DMS79 (cell line): ENCODE measurements at places on chromosomes 6 and 20.

DNA sequence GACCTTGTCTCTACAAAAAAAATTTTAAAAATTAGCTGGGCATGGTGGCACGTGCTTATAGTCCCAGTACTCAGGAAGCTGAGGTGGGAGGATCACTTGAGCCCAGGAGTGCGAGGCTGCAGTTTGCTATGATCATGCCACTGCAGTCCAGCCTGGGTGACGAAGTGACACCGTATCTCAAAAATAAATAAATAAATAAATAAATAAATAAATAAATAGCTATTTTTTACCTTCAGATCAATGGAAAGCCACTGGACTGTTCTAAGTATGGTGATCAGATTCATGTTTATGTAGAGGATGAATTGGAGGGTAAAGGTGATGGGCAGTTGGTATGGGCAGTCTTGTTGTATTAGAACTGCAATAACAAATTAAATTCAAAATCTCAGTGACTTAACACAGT lies 24.0 kb downstream of the DSTN start:
- no peak for DNase-seq

DNA sequence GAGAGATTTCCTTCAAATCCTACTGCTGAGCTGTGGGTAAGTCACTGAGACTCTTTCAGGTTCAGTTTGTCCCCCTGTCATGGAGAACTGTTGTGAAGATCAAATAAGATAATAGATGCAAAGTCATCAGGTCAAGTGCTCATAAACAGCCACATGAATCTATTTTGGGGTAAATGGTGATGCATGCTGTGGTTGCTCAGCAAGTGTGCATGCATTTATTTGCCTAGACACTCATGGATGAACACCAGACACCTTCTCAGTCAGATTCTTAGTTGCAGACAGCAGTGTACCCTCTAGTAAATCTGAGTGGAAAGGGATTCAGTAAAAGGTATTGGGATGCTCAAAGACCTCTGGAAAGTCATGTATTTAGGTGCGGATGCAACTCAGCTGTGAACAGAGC lies 168.0 kb upstream of the FOXA2 start:
- DNase-seq: no peak

- DNase-seq: no peak
These were observed 109.6 kb downstream of the SLC22A3 start for GRCh38 chr6:160457823-160458222.

GRCh38 chr6:146887447-146888077 lies 288.8 kb downstream of the ADGB start:
- DNase-seq: no peak

DNA sequence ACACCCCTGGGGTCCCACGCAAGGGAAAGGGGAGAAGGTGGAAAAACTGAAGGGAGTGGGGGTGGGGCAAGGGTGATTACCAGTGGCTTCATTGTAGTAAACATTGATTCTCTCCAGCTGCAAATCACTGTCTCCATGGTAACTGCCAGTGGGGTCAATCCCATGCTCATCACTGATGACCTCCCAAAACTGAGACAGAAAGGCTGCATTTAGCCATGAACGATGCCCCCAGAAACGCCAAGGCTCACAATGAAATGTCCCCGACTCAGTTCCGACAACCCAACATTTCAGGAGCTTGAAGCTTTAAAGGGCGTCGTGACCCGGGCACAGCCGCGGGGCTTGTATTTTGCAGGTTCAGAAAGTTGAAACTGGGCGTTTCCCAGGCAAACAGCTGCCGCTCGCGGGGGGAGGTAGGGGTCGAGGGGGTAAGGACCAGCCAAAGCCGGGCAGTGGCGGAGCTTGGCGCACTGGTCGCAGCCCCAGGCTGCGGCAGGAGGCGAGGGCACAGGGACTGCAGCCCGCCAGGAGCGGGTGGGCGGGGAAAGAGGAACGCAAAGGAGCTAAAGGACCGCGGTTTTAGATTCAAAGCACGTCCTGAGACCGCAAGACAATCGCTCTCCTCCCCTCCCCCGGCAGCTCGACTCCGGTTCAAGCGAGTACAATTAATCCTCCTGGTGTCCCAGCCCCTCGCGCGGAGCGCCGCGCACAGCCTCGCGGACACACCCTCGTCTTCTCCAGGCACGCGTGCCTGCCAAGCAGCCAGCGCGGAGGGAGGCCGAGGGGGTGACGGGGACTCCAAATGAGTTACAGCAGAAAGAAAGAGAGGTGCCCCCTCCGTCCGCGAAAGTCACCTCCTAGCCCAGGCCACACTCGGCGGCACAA lies 731 bp downstream of the TUBB2B start:
- no peak for DNase-seq

DNA sequence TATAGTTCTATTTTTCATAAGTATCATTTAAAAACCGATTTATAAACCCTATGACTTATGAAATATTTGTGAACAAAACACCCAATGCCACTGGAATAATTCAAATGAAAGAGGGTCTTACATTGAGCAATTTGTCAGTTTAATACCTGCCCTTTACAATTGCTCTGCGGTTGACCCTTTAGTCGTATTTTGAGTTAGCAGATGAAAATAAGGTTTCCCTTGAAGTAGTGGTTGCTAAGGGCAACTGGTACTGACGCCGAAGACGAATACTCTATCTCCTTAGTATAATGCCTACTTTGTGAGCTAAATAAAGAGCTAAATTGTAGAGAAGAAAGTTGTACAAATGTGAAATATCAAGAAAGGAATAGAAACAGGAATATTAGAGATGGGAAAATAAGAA lies 69.4 kb downstream of the KCNQ5 start:
- DNase-seq: no peak

- no peak for DNase-seq
These were observed 55.2 kb downstream of the PSMB1 start for GRCh38 chr6:170497841-170498301.

GRCh38 chr6:36033935-36034334 lies 6.3 kb downstream of the MAPK14 start:
- no peak for DNase-seq

DNA sequence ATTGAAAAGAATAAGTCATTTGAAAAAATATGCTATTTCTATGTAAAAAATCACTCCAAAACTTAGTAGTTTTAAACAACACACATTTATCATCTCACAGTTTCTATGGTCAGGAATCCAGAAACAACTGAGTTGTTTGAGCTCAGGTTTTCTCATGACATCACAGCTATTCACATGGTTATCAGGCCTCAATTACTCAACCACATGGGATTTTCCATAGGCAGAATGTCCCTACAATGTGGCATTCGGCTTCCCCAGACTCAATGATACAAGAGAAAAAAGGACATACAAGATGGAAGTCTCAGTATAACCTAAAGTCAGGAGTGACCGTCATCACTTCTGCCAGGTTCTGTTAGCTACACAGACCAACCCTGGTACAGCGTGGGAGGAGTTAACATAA lies 3.4 kb upstream of the SLC35D3 start:
- no peak for DNase-seq

DNA sequence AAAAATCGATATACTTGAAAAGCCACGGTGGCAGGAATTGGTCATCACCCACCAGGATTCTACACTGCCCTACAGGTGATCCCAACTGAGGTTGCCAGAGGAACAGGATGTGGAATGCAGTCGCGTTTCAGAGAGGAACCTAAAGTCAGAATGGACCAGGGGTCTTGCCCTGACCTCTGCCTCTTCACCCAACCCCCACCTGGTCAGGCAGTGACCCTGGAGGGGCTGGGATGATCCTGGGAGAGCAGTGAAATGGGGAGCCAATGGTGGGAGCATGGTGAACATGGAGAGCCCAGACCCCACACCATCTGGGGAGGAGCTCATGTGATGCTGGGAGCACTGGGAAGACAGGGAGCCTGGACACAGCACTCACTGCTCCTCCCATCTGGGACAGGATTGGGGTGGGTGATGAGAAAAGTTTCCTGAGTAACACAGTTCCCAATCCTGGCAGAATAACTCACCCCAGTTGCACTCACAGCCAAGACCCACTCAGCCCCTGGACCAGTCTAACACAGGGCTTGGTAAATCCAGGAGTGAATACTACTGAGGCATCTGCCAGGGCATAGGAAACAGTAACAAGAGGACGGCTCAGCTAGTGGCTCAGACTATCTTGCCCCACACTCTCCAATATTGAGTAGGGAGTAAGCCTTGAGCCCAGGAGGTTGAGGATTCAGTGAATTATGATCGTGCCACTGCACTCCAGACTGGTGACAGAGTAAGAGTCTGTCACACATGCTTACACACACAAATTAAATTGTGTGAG lies 1.7 kb upstream of the ULBP2 start:
- no peak for DNase-seq

DNA sequence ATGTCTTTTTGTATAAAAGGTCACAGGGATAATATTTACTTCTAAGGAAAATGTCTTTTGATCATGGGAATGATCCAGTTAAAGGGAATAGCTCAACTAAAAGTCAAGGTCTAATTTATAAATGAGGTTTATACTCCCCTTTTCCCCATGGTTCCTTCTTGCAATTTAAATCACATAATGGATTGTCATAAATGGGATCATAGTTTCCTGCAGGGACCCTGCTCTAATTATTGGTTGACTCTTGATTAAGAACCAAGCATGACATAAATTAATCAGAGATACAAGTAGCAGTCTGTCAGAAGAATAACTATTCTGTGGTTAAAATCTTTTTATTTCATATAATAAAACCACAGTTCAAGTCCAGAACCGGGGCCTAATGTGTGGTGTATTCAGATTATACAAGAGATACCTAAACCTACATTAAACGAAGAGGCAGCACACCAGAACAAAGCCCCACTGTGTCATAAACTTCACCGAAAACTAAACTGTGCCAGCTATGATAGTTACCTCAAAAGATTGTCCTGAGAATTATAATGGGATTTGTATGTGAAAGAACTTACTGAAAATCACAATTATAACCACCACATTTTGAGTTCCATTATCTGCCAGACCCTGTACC lies 43.0 kb upstream of the CD83 start:
- DNase-seq: no peak
